ENCODE measurements at places on chromosomes 16 and 17. TPM values are rescaled to one million over a fixed set of nuclear protein-coding genes. Genes with fewer than 3 reads are reported as not detected.

GRCh38 chr17:2076087-2076984, 21.4 kb downstream of the HIC1 start:
- DNase-seq = no peak
- H3K27ac ChIP-seq = no peak overlapping the region
- H3K4me1 ChIP-seq = no peaks in the 10 kb centered on the region
- H3K27me3 ChIP-seq = no peaks in the 10 kb centered on the region
- H3K36me3 ChIP-seq = peaks cover 17% of the 10 kb centered on the region

- H3K4me3 ChIP-seq = no peak overlapping the region
- H3K27ac ChIP-seq = no peak overlapping the region
- DNase-seq = no peak
- no peaks in the 10 kb centered on the region for H3K36me3 ChIP-seq
- no peaks in the 10 kb centered on the region for H3K27me3 ChIP-seq
- H3K4me1 ChIP-seq = peaks cover 3% of the 10 kb centered on the region
These were observed 8.1 kb upstream of the CBX2 start for GRCh38 chr17:79769570-79770506.

The TAC4 gene
- total RNA-seq = not detected

DNA sequence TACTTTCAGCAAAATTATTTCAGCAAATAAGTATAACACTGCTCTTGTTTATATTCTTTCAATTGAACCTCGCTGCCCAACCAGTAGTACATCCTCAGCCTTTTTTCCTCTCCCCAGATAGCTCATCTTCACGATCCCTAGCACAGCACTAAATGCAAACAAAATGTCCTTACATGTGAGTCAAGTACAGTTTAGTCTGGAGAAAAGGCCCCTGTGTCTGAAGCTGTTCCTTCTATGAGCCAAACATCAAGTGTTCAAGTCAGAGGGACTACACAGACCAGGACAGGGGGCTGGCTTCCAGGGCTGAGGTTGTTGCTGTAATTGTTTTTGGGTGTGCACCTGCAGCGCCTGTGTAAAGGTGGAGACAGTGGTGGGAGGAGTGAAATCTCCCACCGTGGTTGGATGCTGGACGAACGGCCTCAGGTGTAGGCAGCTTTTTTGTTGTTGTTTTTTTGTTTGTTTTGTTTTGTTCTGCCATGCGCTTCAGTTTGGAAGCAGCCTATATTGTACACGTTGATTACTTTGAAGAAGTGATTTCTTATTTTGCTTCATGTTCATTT, 147.1 kb downstream of the PRKCA start:
- peaks cover 1% of the 10 kb centered on the region for H3K36me3 ChIP-seq
- H3K4me3 ChIP-seq = no peak overlapping the region
- no peaks in the 10 kb centered on the region for H3K27me3 ChIP-seq
- no peak overlapping the region for H3K27ac ChIP-seq

GRCh38 chr16:59909262-59909661, 1175.1 kb upstream of the GOT2 start:
- H3K27ac ChIP-seq = no peak overlapping the region
- no peaks in the 10 kb centered on the region for H3K27me3 ChIP-seq
- H3K4me1 ChIP-seq = peaks cover 15% of the 10 kb centered on the region

GRCh38 chr17:39677542-39678339, 9.5 kb downstream of the PNMT start:
- H3K4me3 ChIP-seq = no peak overlapping the region
- DNase-seq = no peak
- H3K4me1 ChIP-seq = peaks cover 8% of the 10 kb centered on the region
- H3K27ac ChIP-seq = no peak overlapping the region
- H3K36me3 ChIP-seq = peaks cover 6% of the 10 kb centered on the region

The CSH1 gene
- total RNA-seq = not detected
